ENCODE measurements at places on chromosomes 2 and 18.

DNA sequence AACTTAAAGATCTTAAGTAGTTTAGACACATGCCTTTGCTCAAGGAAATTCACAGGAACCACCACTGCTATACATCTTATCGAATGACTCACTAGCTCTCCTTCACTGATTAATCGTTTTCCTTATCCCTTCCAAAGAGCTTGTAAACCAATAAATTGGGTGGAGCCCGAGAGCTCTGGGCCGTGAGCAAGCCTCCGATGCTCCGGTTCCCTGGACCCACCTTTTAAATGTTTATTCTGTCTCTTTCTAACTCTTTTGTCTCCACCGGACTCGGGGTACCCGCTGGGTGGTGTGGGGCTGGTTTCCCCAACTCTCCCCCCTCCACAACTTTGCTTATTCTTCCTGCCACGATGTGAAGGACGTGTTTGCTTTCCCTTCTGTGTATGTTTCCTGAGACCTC lies 292.9 kb upstream of the TMEFF2 start:
- DNase-seq = no peak

DNA sequence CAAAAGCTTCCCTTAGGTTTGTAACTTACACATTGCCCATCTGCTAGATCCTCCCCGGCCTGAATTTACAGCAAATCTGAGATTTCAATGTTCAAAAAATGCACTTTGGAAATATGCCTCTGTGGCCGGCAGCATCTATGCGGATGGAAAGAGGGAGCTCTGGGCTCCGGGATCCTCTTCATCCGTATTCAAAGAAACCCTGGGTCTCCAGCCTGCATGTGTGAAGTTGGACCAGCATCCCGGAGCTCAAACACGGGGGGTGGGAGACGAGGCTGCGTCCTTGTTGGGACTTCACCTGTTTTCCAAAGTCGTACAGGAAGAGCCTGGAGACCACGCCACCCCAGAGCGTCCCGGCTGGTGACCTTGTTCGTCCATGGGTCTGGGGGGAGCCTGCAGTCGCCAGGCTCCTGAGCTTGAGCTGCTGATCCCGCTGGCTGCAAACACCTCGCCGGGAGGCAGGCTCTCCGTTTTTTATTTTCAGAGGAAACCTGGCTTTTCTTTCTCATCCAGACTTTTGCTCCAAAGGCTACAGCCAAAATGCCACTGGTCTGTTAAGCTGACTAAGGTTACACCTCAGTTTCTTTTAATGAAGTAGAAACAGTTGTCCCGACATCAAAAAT lies 77.4 kb downstream of the PTGR3 start:
- DNase-seq = no peak

DNA sequence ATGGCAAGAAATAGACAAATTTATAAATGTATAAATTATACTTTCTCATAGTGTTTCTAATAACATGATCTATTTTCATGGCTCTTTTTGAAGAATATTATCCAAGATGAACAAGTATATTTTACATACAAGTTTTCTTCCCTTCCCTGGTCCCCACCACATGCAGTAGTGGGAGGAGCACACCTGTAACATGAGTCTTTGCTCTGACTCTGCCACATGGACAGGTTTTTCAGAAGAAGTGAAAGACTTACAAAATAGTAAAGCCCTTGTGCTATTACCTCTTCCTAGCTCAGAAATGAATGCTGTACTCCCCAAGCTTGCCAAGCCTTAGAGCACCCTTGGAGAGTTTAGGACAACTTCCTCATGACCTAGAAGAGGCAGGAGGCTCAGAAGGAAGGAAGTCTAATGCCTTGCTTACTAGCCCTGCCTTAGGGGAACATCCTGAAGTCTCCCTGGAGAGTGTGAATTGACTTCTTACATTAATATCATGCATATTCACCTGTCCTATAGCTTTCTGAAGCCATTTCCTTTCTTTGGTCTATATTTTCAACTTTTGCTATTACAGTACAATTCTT lies 18.4 kb downstream of the MXD1 start:
- DNase-seq = no peak

GRCh38 chr18:63290166-63290820 lies 29.3 kb downstream of the BCL2 start:
- DNase-seq = no peak

GRCh38 chr2:13654416-13654815 lies 937.7 kb downstream of the TRIB2 start:
- DNase-seq = no peak

- no peak for DNase-seq
Observed at GRCh38 chr18:22228976-22229375, 59.6 kb downstream of the GATA6 start.

DNA sequence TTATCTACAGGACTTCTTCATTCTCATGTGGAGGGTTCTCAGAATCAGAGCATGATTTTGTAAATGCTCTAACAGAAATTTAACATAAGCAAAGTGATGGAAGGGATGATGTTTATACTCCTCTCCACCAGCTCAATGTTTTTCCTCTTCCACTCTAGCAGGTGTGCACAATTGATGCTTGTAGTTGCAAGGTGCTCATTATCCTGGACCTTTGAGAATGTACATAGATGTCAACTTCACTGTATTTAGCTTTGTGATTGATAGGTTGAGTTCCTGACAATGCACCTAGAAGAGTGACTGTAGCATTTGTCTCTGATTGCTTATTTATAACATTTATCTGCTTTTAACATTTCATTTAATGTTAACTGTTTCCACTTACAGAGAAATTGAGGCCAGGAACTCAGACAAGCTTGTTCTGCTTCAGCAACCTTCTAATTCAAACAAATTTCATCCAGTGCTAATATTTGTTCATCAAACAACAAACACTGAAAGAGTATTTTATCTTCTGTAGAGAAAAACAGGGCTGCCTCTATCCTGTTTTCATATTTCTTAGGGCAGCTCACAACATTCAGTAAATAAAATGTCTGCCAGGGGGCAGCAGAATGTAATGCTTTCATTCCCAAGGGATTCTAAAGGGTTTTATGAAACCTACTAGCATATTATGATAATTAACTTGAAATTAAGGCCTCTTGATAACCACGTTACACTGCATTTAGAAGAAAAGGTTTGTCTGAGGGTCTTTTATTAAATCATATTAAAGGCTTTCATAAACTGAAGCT lies 127.9 kb upstream of the NOL4 start:
- no peak for DNase-seq

- DNase-seq = no peak
Observed at GRCh38 chr2:116545286-116546068, 1269.0 kb upstream of the DDX18 start.

GRCh38 chr2:161836664-161837063 lies 212.4 kb downstream of the SLC4A10 start:
- DNase-seq = no peak

DNA sequence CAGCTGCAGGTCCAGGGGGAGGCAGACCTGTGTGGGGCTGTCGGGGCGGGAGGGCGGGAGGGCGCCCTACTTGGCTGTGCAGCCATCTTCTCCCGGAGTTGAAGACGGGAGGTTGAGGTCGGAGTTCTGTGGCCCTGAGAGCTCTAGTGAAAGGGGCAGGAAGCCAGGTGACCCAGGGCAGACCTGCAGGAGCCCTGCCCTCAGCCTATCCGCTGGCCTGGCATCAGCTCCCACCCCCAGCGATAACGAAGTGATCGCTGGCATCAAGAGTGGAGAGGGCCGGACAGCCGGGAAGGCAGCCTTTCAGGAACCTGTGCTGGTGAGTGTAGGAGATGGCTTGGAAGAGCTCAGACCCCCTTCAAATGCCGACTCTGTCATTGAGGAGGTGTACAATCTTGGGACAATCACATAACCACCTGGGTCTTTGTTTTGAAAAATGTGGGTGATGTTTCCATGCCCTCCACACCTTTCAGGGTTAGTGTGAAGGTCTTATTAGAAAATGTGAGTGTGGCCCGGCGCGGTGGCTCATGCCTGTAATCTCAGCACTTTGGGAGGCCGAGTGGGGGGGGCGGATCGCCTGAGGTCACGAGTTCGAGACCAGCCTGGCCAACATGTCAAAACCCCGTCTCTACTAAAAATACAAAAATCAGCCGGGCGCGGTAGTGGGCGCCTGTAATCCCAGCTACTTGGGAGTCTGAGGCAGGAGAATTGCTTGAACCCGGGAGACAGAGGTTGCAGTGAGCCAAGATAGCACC lies 1.3 kb downstream of the ARHGEF4 start:
- no peak for DNase-seq

All from foreskin fibroblast (primary cell).